ENCODE measurements at places on chromosomes 11 and 22.

DNA sequence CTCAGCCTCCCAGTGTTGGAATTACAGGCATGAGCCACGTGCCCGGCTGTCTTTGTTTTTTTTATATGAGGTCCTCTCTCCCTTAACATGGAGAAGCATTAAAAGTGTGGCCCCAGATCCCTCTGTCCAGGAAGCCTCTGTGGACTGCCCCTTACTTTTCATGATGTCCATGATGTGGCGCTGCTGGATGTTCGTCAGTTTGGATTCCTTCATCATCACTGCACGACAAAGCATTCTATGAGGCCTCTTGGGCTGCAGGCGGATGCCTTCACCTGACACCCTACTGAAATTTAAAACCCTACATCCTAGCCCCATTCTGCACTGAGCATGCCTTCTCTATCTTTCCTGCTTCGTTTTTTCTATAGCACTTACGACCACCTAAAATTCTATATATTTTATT is 2.1 kb downstream of the C22orf23 start:
- peak; percentile 62 for DNase-seq

- no peak for DNase-seq
Observed at GRCh38 chr11:36057379-36058042, 113.6 kb downstream of the LDLRAD3 start.

GRCh38 chr11:9139628-9140357 is 48.4 kb upstream of the SCUBE2 start:
- DNase-seq: no peak

GRCh38 chr22:48894064-48894671 is 933.5 kb downstream of the BRD1 start:
- DNase-seq: no peak

DNA sequence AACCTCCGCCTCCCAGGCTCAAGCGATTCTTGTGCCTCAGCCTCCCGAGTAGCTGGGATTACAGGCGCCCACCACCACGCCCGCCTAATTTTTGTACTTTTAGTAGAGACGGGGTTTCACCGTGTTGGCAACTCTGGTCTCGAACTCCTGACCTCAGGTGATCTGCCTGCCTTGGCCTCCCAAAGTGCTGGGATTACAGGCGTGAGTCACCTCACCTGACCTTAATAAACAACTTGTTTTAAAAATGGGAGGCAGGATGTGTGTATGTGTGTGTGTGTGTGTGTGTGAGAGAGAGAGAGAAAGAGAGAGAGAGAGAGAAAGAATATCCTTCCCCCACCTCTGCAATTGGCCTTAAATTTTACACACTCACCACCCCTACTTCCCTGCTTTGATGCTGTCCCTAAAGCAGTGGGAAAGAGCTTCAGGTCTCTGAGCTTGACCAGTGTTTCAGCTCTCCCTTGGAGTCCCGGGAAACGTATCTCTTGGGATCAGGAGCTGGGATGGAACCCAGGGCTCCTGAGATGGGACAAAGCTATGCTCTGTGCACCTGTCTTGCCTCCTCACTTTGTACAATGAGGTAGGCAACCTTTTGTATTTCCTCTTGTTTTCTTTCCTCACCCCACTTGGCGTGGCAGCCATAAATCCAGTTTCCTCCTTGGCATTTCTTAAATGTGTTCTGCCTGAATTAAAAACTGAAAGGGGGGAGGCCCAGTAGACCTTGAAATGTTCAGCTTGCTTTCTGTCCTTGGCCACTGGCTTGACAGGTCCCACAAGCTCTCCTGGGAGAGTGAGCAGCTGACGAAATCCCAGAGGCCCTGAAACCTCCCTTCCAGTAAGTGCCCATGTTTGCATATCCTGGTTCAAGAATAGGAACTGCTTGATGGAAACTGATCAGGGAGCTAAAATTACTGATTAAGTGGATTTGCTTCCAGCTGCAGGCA is 17.8 kb upstream of the XBP1 start:
- DNase-seq: peak; percentile 22

DNA sequence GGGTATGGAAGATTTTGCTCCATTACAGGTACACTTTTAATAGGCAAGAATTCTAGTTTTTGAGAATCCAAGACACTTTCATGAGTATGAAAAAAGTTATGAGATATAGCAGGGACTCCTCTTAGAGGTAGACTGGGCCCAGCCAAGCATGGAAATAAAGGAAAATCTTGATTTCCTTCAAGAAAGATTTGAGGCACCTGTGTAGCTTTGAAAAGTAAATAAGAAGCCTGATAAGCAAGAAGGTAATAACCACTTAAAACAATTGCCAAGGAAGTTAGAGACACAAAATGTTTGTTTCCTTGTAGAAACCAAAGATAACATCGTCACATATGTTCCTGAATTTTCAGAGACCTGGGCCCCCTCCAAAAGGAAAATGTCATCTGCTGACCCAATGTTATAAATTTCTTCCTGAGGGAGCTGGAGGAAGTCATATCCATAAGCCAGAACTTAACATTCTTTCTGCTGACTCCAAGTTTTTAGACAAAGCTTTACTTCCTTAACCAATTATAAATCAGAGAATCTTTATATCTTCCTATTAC is 314.5 kb upstream of the ANO3 start:
- DNase-seq: no peak

DNA sequence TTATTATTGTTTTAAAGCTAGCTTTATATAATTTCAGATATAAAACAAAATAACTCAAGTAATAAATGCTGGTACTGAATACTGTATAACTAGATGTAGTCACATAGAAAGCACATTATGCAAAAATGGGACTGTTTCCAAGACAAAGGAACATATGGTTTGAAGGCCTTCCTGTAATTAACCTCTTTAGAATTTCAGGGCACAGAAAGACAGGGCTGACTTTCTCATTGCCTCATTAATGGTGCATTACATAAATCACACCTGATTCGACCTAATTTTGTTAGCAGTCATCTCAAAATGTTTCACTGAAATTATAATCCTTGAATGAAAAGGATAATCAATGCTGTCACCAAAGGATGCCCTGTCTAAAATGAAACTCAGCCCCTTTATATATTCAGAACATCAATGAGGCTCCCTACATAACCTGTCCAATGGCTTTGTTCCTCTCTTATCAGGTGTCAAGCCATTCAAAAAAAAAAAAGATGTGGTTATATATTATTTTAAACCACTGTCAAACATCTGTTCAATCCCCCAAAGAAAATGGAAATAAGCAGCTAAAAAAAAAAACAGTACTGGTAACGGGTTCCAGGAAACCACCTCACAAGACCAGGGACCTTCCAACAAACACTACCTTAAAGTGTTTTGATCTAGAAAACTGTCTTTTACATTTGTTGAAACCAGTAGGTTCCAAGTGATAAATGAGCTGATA is 77.4 kb downstream of the FAM168A start:
- peak; percentile 68 for DNase-seq

DNA sequence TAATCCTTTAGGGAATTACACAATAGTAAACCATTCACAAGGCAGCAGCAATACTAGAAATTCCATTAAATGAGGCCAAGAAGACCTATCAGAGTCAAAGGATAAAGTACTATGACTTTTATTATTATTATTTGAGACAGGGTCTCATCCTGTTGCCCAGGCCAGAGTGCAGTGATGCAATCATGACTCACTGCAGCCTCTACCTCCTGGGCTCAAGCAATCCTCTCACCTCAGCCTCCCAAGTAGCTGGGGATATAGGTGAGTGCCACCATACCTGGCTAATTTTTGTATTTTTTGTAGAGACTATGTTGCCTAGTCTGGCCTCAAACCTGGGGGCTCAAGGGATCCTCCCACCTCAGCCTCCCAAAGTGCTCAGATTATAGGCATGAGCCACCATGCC is 51.8 kb downstream of the TTC28 start:
- no peak for DNase-seq

- DNase-seq: no peak
Observed at GRCh38 chr11:113376156-113376555, 11.4 kb upstream of the ANKK1 start.

- DNase-seq: no peak
Observed at GRCh38 chr22:23549198-23549595, 30.9 kb downstream of the IGLL1 start.

DNA sequence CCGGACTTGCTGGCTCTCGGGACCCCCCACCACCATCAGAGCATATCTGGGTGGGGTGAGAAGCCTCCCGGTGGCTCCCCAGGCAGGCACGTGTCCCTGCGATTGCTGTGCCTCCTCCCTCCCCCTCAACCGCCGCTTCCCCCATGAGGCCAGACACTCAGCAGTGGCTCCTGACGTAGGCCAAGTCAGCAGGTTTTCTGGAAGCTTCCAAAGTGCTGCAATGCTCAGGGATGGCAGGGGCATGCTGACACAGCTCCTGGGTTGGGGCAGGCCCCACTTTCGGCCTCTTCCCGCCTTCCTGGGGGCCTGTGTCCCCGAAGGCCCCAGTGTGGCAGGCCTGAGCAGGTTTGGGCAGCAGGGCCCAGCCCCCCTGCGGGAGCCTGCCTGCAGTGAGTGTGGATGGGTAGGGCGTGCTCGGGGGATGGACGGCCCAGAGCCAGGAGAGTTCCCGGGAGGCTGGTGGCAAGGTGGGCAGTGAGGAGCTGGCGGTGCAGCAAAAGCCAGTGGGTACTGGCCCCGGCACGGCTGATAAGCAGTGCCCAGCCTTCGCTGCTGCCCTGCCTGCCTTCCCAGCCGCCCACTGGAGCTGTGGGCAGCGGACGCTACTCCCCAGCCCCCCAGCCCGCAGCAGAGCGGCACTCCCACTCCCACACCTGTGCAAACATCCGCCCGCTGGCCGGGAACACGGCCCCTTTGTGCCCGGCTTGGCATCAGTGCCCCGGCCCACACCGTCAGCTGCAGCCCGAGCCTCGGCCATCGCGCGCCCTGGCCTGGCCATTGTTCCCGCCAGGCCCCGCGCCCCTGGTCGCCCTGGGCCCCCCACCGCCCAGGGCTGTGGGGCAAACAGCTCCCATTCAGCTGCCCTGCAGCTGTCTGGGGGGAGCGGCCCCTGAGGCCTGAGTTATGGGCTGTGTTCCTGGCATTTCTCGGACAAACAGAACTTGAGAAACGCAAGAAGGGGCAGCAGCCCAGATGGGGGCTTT is 125.0 kb downstream of the KCNQ1OT1 start:
- DNase-seq: no peak

DNA sequence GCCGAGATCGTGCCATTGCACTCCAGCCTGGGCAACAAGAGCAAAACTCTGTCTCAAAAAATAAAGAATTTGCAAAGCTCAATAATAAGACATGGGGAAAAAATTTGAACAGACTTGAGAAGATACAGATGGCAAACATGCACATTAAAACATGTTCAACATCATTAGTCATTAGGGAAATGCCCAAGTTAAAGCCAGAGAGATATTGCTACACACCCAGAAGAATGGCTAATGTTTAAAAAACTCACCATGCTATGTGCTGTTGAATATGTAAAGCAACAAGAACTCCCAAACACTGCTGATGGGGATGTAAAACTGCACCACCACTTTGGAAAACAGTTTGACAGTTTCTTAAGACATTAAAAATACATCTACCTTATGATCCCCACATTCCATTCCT is 12.6 kb downstream of the LRRC75B start:
- DNase-seq: no peak

- peak; percentile 27 for DNase-seq
Observed at GRCh38 chr11:83827940-83828554, 541.9 kb upstream of the CCDC90B start.
